ENCODE measurements at places on chromosomes 12 and 14.

- DNase-seq: no peak
Measured at GRCh38 chr12:95386051-95386450, 87.9 kb upstream of the METAP2 start.

DNA sequence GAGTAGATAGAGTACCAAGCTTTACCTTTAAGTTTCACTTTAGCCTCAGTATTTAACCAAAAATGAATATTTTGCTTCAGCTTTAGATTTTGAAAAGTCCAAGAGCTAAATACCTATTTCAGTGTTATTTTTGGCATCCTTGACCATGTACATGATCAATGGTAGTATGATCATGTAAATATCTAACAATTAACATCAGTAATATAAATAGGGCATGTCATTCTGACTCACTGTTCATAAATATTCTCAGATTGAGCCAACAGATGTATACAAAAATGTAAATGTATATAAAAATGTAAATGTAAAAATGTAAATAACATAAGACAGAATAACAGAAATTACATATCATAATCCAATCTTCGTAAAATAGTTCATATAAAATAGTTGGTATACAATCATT, 15.3 kb upstream of the NOXRED1 start:
- no peak for DNase-seq

DNA sequence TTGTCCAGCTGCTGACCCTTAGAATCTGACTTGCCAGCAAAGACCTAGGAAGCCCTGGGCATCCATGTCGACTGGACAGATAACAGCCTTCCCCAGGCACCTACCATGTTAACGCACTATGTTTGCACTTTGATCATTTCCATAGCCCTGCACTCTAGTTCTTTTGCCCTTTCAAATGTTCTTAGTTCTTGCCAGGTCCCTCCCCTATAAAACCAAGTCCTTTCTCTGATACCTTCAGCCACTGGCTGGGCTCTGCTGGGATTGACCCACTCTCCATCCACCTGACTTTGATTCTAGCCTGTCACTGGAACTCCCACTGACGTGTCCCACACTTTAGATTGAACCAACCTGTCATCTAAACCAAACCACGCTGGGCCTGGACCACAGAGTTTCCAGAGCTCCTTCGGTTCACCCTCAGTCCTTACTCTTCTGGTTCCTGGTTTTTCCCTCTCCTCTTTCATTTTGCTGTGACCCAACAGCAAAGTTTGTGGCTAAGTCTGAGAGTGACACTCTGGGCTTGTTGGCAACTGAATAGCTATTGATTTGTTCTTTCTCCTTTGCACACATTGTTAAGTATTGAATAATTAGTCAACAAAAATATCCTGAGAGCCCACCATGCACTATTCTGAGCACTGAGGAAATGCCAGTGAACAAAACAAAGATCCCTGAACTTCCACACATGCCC, 51.8 kb upstream of the STK38L start:
- DNase-seq: no peak

GRCh38 chr14:39974036-39974435, 541.8 kb upstream of the FBXO33 start:
- DNase-seq: no peak

- peak; percentile 76 for DNase-seq
Measured at GRCh38 chr14:65167072-65167645, 64.8 kb upstream of the MAX start.

- no peak for DNase-seq
Measured at GRCh38 chr14:82055515-82056115, 522.0 kb upstream of the SEL1L start.
